Activated T-helper 1 cell treated with anti-CD3 and anti-CD28 coated beads, Interleukin-2, amount 50 U/mL, for 16 hours (primary cell): ENCODE measurements at places on chromosomes 6 and 20.

DNA sequence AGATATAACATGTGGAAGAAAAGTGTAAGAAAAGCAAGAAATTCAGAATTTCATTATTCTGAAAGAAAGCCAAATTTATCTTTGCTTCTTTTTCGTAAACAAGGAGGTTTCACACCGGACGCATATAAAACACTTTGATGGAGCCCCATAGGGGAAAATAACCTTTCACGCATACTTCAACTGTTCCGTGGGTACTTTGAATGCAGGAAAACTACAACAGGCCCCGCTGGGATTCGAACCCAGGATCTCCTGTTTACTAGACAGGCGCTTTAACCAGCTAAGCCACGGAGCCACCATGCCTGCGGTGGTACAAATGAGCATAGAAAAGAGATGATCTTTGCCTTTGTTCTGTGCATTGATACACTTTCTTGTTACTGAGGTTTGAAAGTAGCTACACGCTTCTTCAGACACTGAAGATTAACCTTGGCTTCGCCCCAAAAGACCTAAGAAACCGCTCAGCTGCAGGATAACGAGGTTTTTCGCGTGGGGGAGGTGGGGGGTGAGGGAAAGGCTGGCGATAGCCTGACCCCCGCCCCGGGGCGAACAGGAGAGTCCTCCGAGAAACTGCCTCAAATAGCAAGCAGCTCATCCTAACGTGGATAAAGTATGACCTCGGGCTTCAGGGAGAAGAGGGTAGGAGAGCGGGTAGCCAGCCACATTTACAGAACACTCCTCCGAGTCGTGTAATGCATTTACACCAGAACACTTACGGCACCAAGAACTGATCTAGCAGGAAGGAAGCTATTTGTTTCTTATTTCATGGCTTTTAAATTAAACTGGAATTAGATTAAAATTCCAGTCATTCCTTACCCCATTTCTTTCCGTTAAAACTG lies 5.3 kb upstream of the HMGN4 start:
- peak; percentile 82 for DNase-seq

- DNase-seq, result no peak
Observed at GRCh38 chr20:61299618-61300017, 47.6 kb downstream of the CDH4 start.

GRCh38 chr20:60822699-60823607 lies 429.1 kb upstream of the CDH4 start:
- no peak for DNase-seq

DNA sequence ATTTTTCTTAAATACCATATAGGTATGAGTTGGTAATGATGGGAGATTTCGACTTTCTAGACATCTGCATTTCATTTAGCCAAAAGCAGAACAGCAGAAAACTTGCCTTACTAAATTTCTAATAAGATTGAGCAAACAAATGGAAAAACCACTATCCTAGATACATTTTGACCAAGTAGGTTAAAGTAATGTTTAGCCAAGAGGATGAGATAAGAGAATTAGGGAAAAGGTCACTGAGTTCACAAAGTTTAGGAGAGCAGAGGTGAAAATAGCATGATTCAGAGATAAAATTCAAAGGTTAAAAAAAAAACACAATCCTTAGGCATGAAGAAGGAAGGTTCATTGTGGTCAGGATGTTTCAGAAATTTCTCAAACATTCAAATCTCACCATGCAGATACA lies 450.3 kb downstream of the CD83 start:
- no peak for DNase-seq

DNA sequence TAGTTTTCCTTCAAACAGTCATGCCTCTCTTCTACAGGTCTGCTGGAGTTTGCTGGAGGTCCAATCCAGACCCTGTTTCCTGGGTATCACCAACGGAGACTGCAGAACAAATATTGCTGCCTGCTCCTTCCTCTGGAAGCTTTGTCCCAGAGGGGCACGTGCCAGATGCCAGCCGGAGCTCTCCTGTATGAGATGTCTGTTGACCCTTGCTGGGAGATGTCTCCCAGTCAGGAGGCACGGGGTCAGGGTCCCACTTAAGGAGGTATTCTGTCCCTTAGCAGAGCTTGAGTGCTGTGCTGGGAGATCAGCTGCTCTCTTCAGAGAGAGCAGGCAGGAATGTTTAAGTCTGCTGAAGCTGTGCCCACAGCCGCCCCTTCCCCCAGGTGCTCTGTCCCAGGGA lies 666.9 kb downstream of the FRK start:
- DNase-seq, result no peak

DNA sequence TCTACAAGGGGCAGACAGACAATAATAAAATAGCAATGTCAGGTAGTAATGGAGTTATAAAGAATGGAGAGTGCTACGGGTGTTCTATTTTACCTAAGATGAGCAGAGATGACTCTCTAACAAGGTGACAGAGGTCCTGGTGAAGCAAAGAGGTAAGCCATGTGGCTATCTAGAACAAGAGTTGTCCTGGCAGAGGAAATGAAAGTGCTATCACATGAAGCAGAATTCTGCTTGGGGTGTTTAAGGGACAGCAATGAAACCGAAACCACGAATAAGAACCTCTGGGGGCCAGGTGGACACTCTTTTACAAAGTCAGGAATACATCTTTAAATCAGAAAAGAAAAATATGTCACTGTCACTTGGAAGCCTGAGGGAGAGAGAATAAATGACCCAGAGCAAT lies 37.9 kb upstream of the IRAK1BP1 start:
- no peak for DNase-seq

GRCh38 chr6:117783279-117783678 lies 108.0 kb downstream of the NUS1 start:
- DNase-seq, result no peak
